ENCODE measurements at places on chromosomes 4 and X. TPM values are rescaled to one million over a fixed set of nuclear protein-coding genes. Genes with fewer than 3 reads are reported as not detected.

The FGF5 gene
- not detected for total RNA-seq

The ZCCHC13 gene
- not detected for total RNA-seq

The GUCY1A1 gene
- 80.2 TPM for total RNA-seq

The BBS12 gene
- 10.4 TPM for total RNA-seq

The NAT8L gene
- 5.4 TPM for total RNA-seq

The ATP1B4 gene
- 31.2 TPM for total RNA-seq

The MAGEC2 gene
- total RNA-seq, result not detected

The BEX5 gene
- 3.3 TPM for total RNA-seq

The GCNA gene
- 2.6 TPM for total RNA-seq

The ABCD1 gene
- 10.8 TPM for total RNA-seq

The RIBC1 gene
- 3.9 TPM for total RNA-seq

The CSAG3 gene
- not detected for total RNA-seq

The POU4F2 gene
- not detected for total RNA-seq

The UNC5C gene
- total RNA-seq, result 30.9 TPM

The AFF2 gene
- 6.1 TPM for total RNA-seq

The TSPAN7 gene
- total RNA-seq, result 31.9 TPM

The DDX53 gene
- not detected for total RNA-seq

The CD38 gene
- 1.9 TPM for total RNA-seq

The CHIC2 gene
- total RNA-seq, result 43.6 TPM

The GPR119 gene
- total RNA-seq, result not detected

The ZNF157 gene
- total RNA-seq, result 0.70 TPM
